ENCODE measurements at places on chromosomes 1 and 21.

DNA sequence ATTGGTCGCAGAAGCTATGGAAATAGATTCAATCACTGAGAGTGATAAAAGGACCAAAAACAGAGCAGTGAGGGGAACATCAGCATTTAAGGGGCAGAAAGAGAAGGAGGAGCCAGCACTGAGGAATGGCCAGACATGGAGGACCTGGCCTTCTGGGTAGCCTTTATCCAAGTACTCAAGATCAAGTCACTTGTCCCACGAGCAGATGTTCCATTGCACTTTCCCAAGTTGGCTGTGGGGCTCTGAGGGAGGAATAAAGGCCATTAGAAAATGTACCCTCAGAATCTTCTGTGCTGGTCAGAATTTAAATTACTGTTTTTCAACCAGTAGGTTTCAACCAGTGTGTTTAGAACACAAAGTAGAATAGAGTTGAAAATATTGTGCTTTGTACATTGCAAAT is 55.3 kb downstream of the GIPC2 start:
- no peak for DNase-seq

DNA sequence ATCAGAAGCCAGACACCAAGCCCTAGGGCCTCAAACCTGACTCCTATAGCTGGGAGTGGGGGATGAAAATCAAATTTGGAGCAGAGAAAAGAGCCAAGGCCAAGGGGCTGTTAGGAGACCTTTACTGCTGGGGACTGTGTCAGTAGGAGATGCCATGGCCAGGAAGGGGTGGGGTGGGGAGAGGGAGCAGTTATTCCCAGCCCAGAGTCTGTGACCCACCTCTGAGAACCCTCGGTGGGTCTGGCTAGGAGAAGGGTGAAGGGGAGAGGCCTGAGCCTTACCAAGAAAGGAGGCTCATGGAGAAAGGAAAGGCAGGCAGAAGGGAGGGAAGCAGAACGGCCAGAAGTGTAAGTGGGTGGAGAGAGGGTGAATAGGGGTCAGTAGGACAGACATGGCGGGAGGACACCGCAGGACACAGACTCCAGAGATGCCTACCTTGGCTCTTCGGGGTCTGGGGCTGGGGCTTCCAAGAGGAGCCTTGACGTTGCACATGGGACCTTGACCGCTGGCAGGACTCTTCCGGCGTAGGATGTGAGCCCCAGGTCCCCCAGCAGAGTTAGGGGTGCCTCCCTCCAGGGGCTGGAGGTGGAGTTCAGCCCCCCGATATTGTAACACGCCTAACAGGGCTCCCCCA is 1.2 kb downstream of the ADAMTS4 start:
- no peak for DNase-seq

GRCh38 chr1:175525222-175525621 is 218.2 kb downstream of the TNR start:
- DNase-seq, result no peak

GRCh38 chr21:46594276-46594675 is 10.6 kb downstream of the S100B start:
- no peak for DNase-seq

DNA sequence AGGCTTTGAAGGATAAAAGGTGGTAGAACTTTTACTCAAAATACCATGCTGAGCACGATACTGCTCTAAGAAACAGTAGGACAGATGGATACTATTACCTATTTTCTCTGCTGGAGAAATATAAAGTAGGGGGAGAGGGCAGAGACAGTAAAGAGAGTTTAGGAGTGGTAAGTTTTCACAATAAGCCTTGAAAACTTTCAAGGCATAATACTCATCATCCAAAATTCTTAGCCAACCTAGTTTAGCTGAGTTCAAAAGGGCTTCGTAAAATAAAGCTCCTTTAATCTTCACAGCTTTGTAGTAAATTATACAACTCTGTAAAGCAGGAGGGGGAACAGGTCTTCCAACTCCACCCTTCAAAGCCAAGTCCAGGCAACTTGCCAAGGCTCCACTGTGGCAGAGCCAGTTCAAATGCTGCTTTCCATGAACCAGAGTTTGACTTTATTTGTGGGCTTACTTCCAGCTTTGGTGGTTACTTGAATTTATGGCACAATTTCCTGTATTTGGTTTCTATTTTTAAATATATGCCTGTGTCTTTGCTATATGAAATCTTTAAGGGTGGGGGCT is 15.5 kb downstream of the TEX38 start:
- no peak for DNase-seq

GRCh38 chr1:44807364-44808062 is 362 bp upstream of the DYNLT4 start:
- peak; percentile 99 for DNase-seq

DNA sequence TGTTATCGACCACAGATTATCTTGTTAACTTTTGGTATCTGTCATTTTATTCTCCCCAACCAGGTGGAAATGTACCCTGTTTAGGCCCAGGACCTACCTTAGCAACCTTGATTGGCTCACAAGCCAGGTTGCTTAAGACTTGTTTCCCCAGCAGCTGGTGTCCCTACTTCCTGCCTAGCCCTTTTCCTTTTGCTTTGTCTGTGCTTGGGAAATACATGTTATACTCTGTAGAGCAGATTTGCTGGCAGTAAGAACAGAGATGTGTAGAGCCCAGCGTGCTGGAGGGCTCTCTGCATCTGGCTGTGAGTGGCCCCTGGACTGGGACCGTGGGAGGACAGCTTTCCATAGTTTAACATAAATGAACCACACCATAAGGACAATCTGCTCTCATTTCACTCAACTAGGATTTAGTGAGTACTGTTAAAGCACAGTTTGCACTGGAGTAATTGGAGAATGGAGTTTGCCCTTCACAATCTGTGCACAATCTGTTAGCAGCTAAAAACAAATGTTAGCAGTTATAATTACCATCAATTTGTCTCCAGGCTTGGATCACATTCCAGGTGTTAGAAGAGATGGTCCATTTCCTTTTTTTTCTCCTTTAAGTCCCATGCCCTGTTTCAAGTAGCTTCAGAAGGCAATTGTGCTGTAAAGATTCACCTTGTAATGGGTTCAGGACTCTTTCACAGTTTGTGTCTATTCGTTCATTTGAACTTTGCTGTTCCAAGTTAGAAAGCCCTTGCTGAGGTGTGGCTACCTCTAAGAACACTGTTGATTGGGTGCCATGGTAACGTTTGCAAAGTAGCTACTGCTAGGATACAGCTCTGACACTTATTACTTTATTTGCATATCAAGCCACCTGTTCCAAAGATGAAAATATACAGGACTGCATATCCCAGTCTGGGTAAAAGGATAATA is at the start of gene APOBEC4:
Gene APOBEC4 (minus strand): TSS at position 770 of the 915 bp plus-strand sequence. CDS start 4,535 bp downstream, outside the sequence.
- DNase-seq, result no peak

DNA sequence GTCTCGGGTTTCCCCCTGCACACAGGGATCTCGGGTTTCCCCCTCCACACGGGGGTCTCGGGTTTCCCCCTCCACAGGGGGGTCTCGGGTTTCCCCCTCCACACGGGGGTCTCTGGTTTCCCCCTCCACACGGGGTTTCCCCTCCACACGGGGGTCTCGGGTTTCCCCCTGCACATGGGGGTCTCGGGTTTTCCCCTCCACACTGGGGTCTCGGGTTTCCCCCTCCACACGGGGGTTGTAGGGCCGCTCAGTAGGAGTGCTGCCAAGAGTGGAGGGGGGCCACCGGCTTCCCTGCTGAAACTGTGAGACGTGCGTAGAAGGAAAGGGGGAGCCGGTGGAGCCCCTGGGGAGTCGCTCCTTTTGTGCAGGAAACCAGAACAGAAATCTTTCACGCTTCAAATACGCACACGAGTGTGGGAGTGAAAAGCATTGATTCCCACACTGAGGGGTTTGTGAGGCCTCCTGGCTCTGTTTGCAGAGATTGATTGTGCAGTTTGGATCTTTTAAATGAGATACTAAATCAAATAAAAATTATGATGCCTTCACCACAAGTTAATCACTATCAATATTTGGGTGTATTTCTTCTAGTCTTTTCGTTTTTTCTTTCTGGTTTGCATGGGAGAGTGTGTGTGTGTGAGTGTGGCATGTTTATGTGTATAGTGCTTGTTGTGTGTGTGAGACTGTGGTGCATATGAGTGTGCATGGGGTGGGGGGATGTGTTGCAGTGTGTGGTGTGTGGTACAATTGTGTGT is 54.3 kb upstream of the TRAPPC10 start:
- no peak for DNase-seq

DNA sequence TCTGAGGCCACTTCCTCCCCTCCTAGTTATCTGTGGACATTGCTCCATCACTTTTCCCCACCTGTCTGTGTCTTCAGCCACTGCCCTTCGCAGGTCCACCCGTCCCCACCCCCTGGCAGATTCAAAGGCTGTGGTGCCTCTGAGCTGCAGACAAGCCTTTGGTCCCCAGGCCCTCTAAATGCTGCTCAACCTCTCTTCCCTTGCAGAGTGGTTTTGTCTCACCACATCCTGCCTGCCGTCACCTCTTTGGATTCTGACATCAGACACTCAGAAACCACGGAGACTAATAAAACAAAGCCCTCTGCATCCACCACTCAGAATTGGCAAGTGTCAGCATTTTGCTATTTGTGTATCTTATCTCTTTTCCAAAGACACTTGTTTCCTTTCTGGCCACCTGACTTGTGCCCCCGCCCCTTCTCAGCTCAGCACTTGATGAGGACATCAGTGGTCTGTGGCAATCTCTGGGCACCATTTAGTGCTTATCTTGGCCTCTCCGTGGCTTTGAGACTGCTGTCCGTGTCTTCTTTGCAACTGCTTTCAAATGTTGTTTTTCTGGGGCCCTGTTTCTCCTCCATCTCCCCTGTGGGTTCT is 7.7 kb downstream of the CNIH3 start:
- no peak for DNase-seq

DNA sequence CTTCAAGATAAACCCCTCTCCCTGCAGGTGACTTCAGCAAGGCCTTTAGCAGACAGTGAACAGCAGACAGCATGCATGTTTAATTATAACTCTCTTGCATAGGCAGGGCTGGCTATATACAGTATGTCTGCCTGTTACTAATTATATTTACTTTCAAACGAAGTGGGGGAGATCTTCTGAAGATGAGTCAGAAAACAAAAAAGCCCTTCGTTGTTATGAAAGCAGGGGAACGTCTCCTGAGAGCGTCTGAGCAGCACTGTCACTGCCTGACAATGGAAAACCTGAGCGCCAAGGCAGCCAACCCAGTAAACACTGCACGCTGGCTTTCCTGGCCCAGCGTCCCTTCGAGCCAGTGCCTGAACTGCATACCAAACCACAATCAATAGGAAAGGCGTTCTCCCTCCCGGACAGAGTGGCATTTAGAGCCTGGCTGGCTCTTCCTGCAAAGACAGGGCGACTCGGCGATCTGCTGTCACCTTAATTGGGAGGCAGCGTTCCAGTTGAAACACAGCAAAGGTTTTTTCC is 54.1 kb downstream of the TOMM20 start:
- DNase-seq, result no peak

GRCh38 chr1:223417444-223417843 is 24.2 kb downstream of the CCDC185 start:
- DNase-seq, result peak; percentile 53

DNA sequence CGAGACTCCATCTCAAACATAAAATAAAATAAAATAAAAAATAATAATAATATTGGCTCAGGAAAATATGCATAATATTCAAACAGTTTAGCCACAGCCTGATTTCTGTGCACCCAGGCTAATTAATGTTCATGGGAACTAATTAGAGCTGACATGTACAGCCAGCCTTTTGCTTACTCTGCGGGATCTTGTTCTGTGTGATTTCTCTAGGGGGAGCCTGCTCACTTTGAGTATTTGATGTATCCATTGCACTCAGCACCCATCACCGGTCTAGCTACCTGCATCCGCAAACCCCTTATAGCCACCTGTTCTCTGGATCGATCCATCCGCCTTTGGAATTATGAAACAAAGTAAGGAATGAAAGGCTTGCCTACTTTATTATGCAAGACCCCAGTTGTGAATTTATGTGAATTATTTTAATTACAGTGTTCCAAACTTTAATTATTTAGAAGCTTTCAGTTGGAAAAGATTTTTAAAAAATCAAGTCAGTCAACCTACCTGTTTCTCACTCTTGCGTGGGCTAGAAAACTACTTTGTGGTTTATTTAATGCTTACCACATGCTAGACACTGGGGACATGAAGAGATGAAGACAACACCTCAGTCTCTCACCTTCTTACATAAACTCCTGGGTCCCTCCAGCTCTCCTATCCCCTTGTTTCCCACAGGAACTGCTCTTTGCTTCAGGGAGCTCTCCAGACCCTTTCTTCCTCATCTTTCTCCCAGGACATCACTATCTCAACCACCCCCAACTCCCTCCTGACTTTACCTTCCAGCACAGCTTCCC is 25.4 kb downstream of the CFAP57 start:
- no peak for DNase-seq

DNA sequence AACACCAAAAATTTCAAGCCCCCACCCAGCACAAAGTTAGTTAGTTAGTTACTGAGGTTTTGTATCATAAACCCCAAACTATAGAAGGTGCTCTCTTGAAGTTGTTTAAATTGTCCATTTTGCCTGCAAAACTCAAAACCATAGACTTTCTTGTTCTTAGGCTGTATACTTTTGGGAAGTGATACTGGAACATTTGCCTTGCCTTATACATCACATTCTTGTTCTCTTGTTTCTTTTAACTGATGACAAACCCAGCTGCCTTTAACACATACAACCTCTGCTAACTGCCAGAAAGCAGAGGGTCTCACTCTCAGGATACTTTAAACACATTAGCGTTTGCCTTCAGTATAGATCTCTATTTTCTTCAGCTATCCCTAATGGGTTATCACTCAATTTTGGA is 570.5 kb downstream of the MRPL39 start:
- no peak for DNase-seq

GRCh38 chr1:82517586-82517985 is 716.9 kb downstream of the ADGRL2 start:
- no peak for DNase-seq

DNA sequence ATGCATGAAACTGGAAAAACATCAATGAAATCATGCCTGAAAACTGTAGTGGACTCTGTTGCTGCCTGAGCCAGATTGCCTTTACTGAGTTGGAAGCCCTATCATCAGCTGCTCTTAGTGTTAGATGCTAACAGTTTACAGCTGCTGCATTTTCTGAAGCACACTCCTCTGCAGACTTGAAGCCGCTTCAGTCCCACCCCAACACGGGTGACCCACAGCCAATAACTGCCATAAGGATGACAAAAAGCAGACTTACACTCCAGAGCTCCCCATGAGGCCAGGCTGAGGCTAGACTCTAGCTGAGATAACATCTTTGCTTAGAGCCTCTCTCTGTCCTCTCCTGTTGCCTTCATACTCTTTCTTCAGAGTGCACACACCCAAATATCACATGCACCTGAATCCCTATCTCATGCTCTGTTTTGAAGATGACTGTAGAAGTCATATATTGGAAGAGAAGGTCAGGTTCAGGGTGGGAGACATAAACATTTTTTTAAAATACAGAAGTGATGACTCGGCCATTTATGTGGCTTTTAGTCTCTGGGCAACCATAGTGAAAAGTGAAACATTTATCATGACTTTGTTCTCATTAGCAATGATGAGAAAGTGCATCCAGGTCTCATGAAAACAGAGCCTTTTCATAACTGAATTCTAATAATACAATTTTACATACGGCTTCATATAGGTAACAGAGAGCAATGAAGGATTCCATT is 161.0 kb downstream of the KCNK2 start:
- DNase-seq, result no peak

Data from esophagus muscularis mucosa (tissue), 4 donors.